ENCODE measurements at places on chromosomes 7 and 10.

- DNase-seq, result no peak
These were observed 2.7 kb downstream of the SLC4A2 start for GRCh38 chr7:151062111-151062398.

DNA sequence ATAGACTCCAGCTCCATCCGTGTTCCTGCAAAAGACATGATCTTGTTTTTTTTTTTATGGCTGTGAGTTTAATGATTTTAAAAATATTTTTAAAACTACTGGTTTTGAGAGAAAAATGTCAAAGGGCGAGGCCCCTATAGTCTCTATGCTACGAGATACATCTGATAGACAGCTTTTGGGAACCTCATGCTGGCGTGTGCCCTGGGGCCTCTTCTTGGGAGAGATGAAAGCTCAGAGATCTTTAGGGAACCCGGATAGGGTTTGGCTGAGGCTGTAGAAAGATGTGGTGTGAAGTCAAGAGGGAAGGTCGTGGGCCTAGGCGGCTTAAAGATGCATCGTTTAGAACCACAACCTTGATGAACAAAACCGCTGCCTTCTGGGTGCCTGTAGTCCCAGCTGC lies 70.2 kb downstream of the PDIA4 start:
- DNase-seq, result no peak

DNA sequence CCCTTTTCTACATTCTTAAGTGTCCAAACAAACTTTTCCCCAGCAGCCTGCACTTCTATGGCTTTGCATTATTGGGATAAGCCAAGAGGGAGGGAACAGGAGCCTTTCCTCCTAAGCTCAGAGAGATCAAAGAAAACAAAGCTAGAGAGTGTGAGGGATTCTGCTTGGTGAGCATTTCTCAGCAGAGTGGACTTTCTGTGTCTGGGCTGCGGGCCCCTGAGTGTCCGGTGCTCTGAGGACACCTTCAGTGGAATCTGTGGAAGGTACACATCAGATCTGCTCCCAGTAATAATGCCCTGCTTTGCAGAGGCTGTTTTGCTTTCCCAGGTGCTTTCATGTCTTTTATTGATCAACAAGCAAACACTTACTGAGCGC lies 50.2 kb downstream of the KCNMA1 start:
- no peak for DNase-seq

DNA sequence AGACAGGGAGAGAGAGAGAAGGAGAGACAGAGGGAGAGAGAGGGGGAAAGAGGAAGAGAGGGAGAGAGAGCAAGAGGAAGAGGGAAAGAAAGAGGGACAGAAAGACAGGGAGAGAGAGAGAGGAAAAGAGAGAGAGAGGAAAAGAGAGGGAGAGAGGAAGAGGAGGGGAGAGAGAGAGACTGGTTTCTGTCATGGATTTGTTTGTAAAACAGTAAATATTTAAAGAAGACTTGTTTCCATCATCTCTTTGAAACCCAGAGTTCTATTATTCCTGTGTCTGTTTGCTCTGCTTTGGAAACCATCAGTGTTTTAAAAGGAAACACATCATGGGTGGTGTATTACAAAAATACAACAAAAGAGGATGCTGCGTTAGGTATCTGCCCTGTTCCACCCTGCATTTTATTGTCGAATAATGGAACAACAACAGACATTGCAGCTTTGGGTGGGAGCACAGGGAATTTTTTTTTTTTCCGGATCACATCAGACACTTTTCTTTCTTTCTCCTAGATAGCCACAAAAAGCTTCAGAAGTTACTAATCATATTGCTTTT lies 150.7 kb upstream of the RSU1 start:
- no peak for DNase-seq

GRCh38 chr10:75639736-75640135 lies 208.3 kb downstream of the LRMDA start:
- DNase-seq, result no peak

GRCh38 chr10:132696728-132697577 lies 89.0 kb downstream of the NKX6-2 start:
- DNase-seq, result no peak

- no peak for DNase-seq
These were observed 163.3 kb downstream of the GRID1 start for GRCh38 chr10:86203162-86203905.

GRCh38 chr7:103668279-103668941 lies 222.4 kb upstream of the SLC26A5 start:
- no peak for DNase-seq

DNA sequence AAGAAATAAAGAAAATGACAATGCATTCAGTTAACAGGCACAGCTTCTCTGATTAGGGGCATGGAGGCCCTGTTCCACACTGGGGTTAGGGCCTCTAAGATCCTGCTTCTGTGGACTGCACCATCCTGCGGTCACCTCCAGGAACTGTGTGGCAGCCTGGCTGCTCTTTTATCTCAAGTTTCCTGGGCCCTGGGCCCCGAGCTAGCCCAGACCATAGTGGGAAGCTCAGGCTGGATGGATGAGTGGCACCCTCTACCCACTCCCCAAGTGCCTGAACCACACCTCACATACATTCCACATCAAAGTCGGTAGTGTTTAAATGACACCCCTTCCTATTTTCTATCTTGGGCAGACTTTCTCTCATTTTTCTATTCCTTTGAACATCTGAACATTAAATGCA lies 461.5 kb upstream of the MKI67 start:
- DNase-seq, result no peak

- no peak for DNase-seq
These were observed 82.2 kb downstream of the GTF2IRD1 start for GRCh38 chr7:74535951-74536356.

DNA sequence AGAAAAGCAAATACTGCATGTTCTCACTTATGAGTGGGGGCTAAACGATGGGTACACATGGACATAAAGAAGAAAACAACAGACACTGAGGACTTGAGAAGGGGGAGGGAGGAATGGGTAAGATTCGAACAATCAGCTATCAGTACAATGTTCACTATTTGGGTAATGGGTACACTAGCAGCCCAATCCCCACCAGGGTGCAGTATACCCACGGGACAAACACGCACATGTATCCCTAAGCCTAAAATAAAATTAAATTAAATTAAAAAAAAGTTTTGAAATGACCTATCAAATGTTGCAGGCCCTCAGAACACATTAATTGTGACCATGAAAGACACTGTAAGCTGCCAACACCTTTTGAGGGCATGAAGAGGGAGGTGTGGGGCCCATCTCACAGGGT lies 316.0 kb downstream of the WDR37 start:
- no peak for DNase-seq

DNA sequence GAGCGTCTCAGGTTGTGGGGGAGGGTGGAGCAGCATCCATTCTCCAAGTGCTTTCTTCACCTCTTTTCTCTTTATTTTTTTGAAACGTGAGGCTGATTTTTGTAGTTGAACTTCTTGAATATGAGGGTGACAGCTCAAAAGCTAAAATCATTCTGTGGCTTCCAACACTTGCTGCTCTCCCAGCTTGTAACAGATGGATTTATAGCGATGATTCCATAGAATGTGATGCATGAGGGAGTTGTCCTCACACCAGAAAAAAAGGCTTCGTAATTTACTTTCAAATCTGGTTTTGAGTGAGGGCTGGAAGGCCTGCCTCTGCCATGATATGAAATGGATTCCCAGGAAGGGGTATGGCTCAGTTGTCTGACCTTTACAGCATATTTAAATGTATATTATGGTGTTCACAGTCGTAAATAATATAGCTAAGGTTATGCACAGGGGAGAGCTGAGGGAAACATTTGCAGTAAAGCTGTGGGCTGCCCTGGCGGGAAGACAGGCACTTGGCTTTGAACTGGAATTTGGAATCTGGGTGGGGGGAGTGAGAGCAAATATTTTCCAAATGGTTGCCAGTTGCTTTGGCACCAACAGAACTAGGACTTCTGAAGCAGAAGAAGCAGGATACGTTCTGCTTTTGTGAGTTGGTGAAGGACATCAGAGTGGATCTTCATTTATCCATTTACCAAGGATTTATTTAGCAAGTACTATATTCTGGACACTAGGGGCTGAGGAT lies 166.7 kb downstream of the SORCS3 start:
- DNase-seq, result no peak

DNA sequence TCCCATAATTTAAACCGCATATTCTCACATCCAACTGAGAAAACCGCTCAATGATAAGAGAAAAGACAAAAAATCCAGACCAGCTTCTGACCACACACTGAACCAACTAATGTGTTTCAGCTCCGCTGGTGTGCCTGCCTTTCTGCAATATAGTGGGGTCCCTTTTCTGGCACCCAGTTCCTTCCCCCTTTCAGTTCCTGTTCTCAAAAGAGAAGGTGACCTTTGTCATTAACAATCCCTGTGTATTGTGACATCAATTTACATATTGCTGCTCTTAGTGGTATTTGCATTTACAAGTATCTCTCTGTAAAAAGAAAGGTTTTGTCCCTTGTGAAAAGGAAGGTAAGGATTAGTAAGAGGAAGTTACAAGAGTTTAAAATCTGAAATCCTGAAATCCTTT lies 1.4 kb downstream of the PPP1R17 start:
- DNase-seq, result no peak

DNA sequence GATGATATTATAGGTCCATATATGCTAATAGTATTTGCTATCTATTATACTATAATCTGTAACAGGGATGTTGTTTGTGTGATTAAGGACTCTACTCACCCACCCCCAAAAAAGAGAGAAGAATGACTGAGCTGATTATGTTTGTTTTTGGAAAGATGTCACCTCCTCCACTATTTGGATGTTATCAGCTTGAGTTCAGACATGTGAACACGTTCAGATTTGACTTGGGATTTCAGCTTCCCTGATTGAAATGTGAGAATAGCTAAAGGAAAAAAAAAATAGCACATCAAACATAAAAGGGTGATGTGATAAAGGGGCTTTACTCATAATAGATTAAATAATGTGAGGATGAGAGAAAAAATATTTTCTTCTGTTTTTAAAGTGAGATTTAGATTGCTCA lies 81.2 kb downstream of the VTI1A start:
- no peak for DNase-seq

DNA sequence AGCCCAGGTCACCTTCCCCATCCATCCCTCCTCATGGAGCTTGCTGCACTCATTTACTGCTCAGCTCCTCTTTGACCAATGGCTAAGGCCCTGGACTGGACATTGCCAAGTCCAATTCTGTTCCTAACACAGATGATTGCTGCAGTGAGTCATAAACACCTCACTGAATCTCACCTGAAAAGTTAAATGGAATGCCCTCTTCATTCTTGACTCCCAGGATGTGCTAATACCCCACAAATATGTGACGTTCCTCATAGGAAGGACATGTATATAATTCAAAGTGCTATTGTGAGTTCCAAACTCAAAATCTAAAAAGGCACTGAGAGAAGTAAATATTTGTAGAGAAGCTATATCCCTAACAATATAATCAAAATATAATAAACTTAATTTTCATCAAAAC lies 73.5 kb upstream of the DLX6 start:
- no peak for DNase-seq

DNA sequence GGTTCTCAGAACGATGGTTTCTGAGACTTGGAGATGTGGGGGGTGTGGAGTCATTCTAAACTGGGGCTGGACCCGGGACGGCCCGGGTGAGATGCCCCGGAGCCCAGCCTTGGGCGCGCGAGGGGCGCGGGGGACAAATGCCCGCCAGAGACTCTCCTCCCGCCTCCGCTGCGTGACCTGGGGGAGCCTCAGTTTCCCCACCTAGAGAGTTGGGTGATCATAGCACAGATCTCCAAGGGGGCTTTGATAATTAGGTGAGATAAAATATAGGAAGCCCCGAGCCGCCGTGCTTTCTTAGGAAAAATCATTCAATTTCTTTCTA lies 658 bp upstream of the FZD8 start:
- DNase-seq, result no peak

DNA sequence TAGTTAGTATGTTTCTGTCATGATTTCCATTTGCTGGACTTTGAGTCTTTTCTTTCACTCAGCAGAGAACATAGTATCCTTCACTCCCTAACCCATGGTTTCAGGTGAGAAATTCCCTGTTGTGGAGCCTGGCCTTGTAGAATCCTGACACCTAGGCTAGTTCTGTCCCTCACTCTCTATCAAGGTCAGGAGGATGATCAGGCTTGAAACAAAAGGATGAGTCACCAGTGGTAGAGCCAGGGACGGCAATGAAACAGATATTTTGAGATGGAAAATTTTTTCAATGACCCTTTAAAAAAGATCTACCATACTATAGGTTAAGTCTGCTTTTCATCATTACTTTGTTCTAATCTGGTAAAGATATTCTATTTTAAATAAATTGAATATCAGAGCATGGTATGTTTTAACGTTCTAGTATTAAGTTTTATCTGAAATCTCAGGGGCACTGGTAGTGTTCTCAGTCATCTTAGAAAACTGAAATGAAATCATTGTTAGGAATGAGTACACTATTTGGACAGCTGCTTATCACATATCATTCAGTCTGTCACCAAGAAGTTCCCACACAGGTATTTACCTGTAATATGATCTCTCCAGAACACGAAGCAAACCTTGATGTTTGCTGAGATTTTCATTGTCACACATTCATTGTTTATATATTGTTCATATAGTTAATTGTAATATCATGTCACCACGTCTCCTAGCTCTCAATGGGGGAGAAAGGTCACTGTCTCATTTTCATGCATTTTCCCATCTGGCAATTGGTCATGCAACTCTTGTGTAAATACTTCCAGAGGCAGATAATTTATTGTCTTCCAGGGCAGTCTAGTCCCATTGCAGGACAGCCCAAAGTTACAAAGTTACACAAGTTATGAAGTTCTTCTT lies 299.9 kb upstream of the LRRTM3 start:
- no peak for DNase-seq

- no peak for DNase-seq
These were observed 30.3 kb downstream of the GSTO2 start for GRCh38 chr10:104299031-104299904.

DNA sequence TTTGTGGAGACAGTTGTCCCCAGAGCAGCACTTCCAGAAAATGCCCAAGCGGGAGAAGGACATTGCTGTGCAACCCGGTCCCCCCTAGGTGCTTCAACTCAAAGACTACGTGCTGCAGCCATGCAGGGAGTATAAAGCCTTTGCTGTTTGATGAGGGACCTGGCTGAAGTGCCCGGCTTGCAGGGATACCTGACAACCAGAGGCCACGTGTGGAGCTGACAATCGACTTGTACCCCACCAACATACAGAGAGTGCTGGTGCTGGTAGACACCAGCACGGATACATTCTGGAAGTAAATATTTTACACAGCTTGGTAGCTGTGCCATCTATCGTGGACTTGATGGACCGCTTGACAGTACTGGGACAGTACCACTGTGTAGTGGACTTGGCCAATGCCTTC lies 240.6 kb downstream of the CACNA2D1 start:
- DNase-seq, result no peak

DNA sequence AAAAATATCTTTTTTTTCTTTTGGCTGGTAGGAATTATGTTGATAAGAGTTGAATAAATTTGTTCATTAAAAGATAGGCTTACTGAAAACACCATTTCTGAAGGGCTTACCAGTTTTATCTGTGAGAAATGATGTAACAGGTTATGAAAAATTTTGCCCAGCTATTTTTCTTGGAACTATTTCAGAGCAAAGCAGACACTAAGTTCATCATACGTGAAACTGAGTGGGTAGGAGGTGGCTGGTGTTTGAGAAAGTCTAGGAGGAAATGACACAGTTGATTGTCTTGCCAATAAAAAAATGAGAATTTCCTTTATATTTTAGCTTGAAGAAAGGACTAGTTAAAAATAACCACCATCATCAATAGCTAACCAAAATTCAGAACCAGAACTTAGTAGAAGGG lies 6.2 kb upstream of the MRC1 start:
- DNase-seq, result no peak
